ENCODE measurements at places on chromosomes 1 and 21.

DNA sequence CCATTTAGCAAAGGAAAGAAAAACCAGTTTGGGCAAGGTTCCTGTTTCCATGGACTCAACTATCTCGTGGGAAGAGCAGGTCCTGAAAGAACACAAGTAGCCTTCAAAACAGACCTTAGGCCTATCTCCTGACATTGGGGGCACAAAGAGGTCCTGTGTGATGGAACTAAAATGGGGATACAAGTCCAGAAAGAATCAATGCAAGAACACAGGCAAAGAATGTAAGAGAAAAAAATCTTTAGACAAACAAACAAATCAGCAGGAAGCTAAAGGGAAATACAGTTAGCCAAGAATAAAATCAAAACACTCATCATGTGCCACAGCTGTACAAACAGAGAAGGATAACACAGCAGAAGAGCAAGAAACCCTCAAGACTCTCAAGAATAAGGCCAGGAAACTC lies 28.2 kb downstream of the SLC30A10 start:
- no peak for DNase-seq

- no peak for DNase-seq
Observed at GRCh38 chr1:26529655-26530409, at the start of gene RPS6KA1. Gene RPS6KA1 (plus strand): TSS chr1:26529761. CDS start chr1:26529921, 160 bp downstream.

- DNase-seq = no peak
Observed at GRCh38 chr1:115233598-115233997, 104.5 kb downstream of the NGF start.

DNA sequence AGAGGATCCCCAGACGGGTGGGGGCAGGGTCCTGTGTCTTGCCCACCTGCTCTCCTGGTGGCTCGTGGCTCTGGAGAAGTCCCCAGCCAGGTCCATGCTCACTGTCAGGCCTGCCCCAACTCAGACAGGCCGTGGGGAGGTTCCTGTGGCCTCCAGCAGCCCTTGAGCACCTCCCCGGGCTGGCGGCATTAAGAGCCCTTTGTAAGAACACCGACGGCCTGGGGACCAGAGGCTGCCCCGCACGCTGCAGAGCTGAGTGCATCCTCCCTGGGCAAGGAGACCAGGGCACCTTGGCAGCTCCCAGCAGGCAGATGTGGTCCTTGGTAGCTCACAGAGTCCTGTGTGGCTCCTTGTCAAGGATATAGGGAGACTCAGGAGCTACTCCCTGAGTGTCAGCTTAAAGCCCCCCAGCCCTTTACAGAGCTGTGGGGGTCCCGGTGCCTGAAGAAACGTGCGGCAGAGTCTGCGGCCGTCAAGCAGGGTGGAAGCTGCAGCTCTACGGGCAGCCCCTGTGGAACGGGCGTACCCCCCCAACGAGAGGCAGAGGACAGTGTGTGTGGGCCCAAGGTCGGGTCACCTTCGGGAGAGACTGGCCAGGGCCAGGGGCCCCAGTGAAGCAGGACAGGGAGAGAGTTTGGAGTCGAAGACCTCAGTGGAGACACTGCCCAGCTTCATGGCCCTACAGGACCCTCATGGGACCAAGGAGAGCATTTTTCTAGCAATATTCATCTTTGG lies 118.6 kb downstream of the PRDM16 start:
- DNase-seq = no peak

- no peak for DNase-seq
Observed at GRCh38 chr1:235022341-235022980, 106.2 kb downstream of the TOMM20 start.

- no peak for DNase-seq
Observed at GRCh38 chr1:72186733-72187307, 95.5 kb downstream of the NEGR1 start.

DNA sequence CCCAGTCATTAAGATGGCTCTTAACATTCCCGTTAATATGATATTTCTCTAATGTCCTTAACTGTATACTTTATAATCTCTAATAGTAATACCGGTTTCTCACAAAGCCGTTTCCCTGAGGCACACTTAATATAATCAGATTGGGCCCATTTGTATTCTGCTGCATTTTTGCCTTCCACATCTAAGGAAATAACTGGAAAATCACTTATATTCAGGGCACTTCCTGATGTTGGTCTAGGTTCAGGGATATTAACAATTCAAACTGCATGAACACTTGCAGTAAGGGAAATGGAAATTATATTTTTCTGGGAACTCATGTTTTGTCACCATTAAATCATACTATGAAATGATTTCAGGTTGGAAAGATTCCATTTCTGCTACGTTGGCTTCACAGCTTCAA lies 119.8 kb downstream of the TPR start:
- no peak for DNase-seq

GRCh38 chr21:42169758-42170157 lies 49.2 kb upstream of the ABCG1 start:
- no peak for DNase-seq

GRCh38 chr1:169196161-169196560 lies 89.7 kb downstream of the ATP1B1 start:
- no peak for DNase-seq

GRCh38 chr1:39933956-39934941 lies 20.7 kb upstream of the MFSD2A start:
- no peak for DNase-seq

GRCh38 chr1:235820061-235820460 lies 46.6 kb downstream of the LYST start:
- no peak for DNase-seq

- no peak for DNase-seq
Observed at GRCh38 chr1:230860617-230861384, 7.5 kb downstream of the C1orf198 start.

- DNase-seq = no peak
Observed at GRCh38 chr1:154603317-154603716, 4.7 kb downstream of the ADAR start.

GRCh38 chr1:20586953-20587660 lies 1.8 kb upstream of the CDA start:
- DNase-seq = no peak

GRCh38 chr21:26125433-26126167 lies 45.0 kb downstream of the APP start:
- DNase-seq = no peak

GRCh38 chr1:21295002-21295401 lies 4.7 kb upstream of the ECE1 start:
- no peak for DNase-seq

GRCh38 chr1:163305441-163305840 lies 16.3 kb upstream of the NUF2 start:
- DNase-seq = no peak

GRCh38 chr1:200351826-200352549 lies 57.8 kb downstream of the ZNF281 start:
- no peak for DNase-seq

DNA sequence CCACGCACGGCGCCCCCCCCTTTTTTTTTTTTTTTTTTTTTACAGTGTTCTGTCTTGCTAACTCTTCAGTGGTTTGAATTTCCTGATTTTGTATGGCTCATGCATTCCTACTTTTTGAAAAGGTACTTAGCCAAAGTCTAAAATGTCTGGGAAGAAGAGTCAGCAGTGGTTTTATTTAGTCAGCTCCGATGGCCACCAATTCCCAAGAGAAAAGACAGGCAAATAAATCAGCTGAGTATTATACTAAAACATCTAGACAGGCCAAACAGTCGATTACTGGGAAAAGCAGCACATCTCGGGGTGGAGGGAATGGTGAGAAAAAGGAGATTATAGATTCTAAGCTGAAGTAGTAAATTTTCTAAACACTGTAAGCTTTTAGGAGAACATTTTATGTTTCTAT lies 192.5 kb upstream of the ZRANB2 start:
- no peak for DNase-seq

DNA sequence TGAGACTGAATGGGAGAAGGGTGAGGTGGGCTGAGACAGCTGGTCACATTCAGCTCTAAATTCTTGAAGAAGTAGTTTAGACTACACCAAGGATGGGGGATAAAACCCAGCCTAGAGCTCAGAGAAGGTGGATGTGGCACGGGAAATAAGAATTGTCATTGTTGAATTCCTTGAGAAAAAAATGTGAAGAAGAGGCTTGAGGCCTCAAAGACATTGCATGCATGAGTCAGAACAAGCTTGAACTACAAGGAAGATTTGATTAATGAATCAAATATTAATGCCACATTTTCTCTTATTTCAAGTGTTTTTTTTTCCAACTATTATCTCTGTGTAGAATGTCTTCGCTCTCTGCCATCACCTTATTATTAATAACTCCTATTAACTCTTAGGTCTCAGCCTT lies 58.9 kb downstream of the MAP3K7CL start:
- DNase-seq = no peak

DNA sequence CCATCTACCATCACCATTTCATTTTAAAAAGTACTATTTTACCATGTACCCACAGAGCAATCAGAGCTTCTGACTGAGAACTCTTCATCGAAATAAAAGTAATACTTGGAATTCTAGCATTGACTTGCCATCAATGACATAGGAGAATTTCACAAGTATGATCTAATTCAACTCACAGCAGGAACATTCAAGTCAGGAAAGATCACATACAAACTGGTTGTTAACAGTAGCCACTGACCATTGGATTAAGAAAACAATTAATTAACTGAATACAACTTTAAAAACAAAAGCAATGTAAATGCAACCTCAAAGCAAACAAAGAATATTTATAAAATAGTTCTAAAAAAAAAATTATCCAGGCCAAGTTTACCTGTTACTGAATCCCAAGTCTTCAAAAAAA lies 18.8 kb downstream of the RNF115 start:
- no peak for DNase-seq

- no peak for DNase-seq
Observed at GRCh38 chr1:154407198-154408091, 2.3 kb downstream of the IL6R start.

GRCh38 chr1:82215853-82216175 lies 415.1 kb downstream of the ADGRL2 start:
- no peak for DNase-seq

DNA sequence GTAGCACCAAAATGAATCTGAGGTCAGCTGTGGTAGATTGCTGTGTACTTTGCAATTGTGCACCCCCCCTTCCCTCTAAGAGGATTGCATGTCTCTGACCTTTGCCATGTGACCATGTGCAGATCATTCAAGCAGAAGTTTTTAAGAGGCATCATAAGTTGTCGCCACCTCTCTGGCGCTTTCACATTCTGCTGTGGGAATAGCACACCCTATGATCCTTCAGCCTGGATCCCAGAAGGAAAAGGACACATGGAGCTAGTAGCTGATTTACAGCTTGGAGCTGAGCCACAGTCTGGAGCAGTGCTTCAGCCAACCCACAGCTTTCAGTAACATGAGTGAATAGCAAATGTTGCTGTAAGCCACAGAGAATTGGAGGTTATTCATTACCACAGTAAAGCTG lies 158.5 kb downstream of the TSEN15 start:
- DNase-seq = no peak

GRCh38 chr21:26140164-26140579 lies 30.4 kb downstream of the APP start:
- peak; percentile 92 for DNase-seq

- DNase-seq = no peak
Observed at GRCh38 chr1:190068304-190068703, 409.4 kb downstream of the BRINP3 start.

GRCh38 chr21:36636016-36636415 lies 62.9 kb upstream of the SIM2 start:
- DNase-seq = no peak

GRCh38 chr1:210441028-210441427 lies 112.3 kb downstream of the HHAT start:
- DNase-seq = peak; percentile 35

DNA sequence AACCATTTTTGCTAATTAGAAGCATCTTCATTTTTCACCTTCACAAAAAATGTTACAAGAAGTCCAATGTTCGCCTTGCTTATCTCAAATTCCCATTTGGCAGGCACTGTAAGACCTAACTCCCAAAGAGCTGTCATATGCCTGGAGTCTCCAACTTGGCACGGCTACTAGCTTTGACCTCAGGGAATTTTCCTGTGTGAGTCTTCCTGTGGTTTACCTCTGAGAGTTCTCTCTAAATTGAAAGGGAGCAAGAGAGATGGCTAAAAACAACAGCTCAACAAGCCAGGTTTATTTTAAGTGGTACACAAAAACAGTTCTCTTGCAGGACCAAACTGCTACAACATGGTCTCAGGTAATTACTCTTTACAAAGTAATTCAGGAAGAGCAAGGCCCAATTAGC lies 756.0 kb upstream of the ADGRL2 start:
- no peak for DNase-seq

- peak; percentile 66 for DNase-seq
Observed at GRCh38 chr1:178126741-178127185, 32.9 kb downstream of the RASAL2 start.

DNA sequence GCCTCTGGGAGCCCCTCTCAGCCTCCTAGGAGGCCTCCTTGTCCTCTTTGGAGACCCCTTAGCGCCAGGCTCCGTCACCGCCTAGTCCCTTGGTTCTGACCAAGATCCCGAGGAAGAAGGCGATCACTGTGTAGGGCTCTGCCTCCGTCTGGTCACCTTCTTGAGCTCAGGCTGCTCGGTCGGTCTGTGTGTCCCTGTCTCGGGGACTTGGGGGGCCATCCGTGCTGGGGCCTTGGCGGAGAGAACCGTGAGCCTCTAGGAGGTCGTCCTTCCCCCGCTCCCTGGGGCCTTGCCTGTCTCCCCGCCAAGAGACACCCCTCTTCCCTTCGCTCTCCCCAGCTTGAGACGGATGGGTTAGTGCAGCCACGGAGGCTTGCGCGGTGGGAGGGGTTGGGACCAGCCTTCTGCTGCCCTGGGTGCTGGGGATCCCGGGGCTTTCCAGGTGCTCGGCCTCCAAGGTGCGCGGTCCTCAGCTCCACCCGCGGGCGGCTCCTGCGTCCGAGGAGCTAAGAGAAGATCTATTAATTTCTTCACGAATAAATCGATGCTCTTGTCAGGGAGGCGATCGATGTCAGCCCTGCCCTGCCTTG lies 701 bp upstream of the INSRR start:
- DNase-seq = no peak

GRCh38 chr1:98480271-98480670 lies 181.2 kb upstream of the SNX7 start:
- no peak for DNase-seq

DNA sequence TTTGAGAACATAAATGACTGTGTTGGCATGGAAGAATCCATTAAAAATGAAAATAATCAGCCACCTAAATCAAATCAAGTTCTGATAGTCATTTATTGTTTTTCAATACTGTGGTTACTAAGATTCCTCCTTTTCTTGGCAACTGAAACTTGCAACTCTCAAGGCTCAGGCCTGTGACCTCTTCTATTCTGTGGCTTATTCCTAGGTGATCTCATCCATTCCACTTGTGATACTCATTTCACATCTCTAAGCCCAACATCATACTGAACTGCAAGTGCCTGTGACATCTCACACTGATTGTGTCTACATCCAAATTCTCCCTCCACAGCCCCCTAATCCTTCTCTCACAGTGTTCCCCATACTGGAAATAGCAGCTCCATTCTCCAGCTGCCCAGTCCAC lies 4.8 kb upstream of the ST6GALNAC5 start:
- peak; percentile 77 for DNase-seq

DNA sequence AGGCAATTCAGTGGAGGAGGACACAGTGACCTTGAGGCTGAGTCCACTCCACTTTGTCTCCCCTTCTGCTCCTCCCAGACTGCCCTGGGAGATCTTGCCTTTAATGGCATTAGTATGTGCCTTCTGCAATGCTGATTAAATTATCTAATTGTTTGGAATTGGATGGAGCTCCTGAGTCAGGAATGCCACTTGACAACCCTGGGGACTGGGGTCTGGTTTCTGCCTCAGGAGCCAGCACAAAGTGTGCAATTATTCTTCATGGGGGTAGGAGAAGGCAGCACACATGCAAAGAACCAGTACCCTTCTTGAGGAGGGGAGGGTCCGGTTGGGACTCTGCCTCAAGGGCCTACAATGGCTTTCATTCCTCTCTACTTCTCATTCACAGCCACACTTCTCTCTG lies 11.9 kb upstream of the PLXNA2 start:
- no peak for DNase-seq

- no peak for DNase-seq
Observed at GRCh38 chr1:53165408-53165961, 23.0 kb upstream of the SLC1A7 start.

- DNase-seq = peak; percentile 11
Observed at GRCh38 chr1:217525773-217526490, 105.0 kb downstream of the GPATCH2 start.

Measured in HS-27A (cell line).